Stimulated activated CD4-positive, alpha-beta T cell treated with anti-CD3 and anti-CD28 coated beads, TNF-alpha, amount 100 ng/mL, for 1 hour (primary cell): ENCODE measurements at places on chromosomes 3 and 15.

DNA sequence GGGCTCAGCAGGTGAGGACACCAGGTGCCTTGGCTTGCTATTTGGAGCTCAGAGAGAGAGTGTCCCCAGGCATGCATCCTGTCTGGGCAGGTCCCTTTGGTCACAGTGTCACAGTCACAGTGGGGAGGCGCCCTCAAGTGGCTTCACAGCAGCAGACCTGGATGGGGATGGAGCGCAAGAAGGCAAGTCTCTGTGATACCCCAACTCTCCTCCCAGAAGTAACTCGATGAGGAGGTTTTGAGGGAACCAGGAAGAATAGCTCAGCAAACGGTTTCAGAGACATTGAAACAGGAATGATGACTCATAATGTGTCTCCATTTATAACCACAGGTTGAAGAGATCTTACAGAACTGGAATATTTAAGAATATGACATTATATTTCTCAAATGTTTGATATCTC is 66.5 kb upstream of the SH3GL3 start:
- no peak for DNase-seq

DNA sequence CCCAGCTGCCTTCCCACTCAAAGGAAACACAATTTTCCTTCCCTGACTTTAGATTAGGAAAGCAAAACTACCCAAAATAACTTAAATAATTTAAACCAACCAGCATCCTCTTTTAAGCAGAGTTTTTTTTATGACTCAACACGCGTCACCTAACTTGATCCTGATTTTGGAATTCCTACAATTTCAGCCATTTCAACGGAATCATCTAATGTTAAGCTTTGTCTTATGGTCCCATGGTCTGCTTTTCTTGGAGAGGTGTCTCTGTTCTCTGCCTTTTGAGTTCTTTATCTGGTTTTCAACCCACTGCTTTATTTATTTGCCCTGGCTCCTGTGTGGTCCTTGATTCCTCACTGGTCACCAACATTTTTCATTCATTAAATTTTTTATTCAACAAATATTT is 219.2 kb upstream of the ARHGEF26 start:
- DNase-seq, result no peak

GRCh38 chr3:195063581-195064193 is 207.3 kb downstream of the XXYLT1 start:
- DNase-seq, result no peak

DNA sequence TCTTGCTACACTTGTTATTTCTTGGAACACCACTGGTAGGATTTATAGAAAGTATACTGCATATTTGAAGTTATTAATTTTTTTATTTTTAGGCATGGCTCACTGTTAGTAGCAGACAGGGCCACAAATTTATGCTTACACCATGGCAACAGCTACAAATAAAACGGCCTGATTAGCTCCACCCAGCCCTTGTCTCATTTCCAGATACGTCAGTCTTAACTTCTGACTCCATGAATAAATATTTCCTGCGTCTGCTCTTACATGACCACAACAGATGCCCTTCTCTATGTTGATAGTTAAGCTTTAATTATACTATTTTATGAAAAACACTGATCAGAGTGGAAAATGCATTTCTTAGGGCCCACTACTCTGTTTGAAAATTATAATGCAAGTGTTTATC is 62.3 kb upstream of the CPOX start:
- no peak for DNase-seq

DNA sequence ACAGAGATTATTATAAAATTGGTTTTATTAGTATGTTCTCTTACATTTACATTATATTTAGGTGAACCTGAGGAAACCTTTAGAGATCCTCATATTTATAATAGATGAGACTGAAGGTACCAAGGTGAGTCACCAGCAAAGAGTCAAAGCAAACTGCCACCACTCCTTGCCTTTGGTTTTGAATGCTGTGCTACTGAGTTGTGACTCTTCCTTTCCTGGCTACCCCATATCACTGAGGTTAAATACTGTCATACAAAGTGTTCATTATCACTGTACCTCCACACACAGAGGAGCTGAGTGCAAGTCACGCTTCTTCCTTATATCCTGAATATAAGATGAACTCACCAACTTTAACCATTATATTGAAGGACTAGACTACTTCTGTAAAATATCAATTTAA is 168.2 kb downstream of the CBLB start:
- no peak for DNase-seq

DNA sequence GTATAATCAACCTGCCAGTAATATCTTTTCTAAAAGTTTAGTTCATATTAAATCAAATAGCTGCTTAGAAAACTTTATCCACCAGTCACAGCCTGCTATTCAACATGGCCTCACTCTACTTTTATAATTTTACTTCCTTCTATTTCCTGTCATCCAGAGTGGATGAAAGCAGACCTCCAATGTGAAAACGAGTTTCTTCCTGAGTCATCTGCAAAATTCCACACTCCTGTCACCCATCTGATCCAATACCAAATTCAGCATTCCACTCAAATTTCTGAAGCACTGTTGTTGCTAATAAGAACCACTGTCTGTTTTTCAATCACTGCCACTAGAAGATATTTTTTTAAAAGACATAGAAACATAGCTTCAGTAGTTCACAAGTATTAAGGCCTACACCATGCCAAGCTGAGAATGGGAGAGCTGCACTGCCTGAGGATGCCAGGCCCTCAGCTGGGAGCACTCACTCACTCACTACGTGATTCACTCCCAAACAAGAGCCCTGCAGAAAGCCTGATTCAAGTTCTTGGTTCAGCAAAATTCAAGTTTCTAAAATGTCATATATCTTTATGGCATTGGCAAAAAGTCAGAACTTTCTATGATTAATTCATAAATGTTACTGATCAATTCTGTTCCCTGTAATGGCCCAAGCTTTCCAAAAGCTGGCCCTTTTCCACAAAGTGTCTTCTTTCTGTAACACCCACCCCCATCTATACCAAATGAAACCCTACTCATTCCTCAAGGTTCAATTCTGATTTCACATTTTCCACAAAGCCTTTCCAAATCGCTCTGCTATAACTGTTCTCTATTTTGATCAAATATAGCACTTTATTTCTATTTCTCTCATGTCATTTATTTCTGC is 82.9 kb downstream of the FSIP1 start:
- DNase-seq, result no peak

DNA sequence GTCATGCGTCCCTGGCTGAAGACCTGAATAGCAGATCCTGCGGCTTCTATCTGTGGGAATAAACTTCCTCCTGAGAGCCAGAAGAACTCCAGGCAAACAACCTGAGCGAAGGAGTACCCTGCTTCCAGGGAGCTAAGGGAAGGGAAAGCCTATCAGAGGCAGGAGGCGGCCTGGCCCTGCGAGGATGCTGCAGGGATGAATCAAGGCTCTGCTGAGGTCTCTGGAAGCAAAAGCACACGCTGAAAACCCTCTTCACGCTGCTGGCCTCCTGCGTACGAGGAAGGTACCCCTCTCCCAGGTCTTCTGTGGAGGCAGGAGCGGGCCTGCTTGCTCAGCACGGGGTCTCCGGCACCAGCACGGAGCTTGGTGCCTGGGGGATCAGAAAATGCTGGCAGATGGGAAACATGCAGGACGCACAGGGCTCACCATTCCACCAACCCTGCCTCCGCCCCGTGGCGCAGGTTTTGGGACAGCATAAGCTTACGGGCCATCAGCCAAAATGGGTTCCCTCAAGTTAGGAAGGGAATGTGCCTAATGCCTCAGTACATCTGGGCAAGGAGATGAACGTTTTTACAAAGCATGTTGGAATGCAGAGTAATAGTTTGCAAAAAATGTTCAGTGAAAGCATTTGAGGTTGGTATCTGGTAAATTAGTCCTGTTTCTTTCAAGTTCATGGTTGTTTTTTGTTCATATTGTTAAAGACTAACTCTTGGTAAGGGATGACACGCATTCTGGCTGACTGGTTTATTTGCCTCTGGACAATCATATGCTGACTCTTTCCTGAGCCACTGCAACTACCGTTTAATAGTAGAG is 72.3 kb downstream of the CHSY1 start:
- no peak for DNase-seq

- DNase-seq, result no peak
Observed at GRCh38 chr3:24773798-24774197, 279.1 kb upstream of the THRB start.

- DNase-seq, result no peak
Observed at GRCh38 chr3:61912158-61912557, 350.8 kb downstream of the PTPRG start.

GRCh38 chr3:38368238-38368637 is 21.7 kb downstream of the XYLB start:
- no peak for DNase-seq

GRCh38 chr3:45009868-45010267 is 16.2 kb upstream of the CLEC3B start:
- no peak for DNase-seq

DNA sequence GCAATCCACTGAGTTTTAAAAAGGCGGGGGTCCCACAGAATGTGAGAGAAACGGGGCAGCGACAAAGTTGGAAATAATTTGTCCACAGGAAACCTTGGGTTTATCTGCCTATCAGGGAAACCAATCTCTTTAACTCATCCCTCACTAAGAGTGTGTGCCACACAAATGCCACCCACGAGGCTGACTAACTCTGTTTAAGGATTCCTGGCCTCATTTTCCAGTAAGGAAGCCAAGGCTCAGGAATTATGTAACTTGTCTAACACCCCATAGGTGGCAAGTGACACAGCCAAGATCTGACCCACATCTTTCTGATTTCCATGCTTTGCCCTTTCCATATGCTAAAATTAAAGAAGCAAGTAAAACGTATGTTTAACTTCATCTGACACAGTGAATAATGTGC is 263.2 kb downstream of the CNTN3 start:
- DNase-seq, result no peak

GRCh38 chr3:159904455-159904854 is 84.2 kb upstream of the IL12A start:
- no peak for DNase-seq

DNA sequence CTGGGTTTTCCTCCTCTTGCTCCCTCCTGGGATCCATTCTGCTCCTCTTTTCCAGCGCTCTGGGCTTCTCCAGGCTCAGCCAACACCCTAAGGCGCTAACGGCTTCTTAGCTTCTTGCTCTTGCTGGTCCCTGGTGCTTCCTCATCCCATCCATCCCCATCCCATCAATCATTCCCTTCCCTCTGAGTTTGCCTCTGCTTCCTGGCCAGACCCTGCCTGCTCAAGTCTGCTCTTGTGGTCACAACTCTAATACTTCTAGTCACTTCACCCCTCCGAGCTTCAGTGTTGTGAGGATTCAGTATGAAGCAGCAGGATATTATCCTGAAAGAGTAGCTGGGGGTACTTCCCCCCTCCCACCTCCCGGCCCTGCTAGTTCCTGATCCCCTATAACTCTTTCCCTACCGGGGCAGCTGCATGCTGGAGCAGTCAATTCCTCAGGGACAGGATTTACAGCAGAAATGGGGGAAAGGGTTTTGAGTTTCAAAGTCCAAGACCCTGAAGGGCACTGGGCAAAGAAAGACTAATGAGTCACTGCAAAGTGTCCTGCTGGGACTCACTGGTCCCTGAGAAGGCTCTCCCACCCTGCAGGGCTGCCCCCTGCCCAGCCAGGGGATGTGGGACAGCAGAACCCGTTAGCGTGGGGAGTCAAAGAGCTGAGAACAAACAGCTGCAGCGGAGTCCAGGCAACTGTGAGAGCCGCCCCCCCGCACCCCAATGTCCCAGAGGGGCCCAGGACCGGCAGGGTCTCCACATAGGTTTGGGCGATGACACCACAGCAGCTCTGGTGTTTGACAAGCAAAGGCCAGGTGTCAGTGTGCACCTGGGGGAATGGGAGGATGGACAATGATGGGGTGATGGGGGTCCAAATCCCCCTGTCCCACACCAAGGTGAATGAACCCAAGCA is 2.3 kb upstream of the SYNM start:
- DNase-seq, result no peak

DNA sequence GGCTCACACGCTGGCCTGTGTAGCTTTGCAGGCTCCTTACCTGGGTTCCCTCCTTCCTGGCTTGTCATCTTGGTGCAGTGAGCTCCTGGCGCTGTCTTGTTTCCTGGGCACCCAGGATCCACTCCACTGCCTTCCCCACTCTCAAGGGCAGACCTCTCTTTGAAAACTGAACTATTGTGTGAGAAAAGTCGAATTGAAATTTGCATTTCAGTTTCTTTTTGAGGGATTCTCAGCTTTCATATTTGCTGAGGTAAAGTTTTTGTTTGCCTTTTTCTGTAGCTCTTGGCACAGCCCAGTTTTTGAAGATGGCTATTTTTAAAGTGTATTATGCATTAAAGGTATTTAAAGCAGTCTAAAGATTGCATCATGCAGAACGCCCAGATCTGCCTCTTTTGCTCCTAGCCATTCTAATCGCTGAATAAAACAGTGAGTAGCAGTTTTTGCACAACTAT is 70.1 kb downstream of the CCK start:
- DNase-seq, result no peak

DNA sequence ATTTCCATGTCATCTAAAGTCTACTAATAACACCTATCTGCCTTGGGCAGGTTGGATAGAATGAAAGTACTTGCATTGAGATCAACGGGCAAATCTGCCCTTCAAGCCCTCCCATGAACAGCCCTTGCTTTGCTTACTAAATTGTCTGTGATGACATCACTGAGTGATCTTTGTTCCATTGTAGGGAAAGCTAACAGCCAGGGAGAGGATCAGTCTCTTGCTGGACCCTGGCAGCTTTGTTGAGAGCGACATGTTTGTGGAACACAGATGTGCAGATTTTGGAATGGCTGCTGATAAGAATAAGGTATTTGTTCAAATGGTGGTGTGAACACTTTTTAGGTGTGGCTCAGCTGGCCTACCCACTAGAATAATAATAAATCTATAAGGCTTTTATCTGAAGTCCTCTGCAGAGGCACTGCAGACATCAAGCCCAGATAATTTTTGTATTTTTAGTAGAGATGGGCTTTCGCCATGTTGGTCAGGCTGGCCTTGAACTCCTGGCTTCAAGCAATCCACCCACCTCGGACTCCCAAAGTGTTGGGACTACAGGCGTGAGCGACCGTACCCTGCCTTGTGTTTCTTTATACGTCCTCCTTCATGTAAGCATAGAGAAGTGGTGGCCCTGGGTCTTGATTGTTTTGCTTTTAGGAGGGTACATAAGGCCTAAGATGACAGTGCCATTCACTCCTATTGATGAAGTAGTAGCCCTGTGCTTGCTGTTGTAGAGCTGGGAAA is 5.7 kb downstream of the PCCB start:
- no peak for DNase-seq

DNA sequence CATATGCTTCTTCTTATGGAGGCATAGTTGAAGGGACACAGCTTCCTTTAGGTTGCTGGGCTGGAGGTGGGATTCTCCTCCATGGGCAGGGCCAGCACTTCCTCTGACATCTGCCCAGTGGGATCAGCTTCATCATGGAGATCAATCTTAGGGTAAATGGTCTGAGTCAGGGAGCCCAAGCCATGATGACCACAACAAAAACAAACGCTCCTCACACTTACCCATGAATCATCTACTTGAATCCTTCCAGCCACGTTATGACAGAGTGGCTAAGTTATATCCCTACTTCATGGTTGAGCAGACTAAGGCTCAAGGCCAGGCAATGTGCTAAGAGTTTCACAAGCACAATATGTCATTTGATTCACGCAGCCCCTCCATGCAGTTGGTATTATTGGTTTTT is 87.2 kb upstream of the NMNAT3 start:
- DNase-seq, result no peak

- DNase-seq, result no peak
Observed at GRCh38 chr3:129282727-129283327, 4.2 kb downstream of the HMCES start.

GRCh38 chr3:186315581-186316354 is 46.3 kb downstream of the DGKG start:
- DNase-seq, result no peak
